ENCODE measurements at places on chromosomes 4 and X. TPM values are rescaled to one million over a fixed set of nuclear protein-coding genes. Genes with fewer than 3 reads are reported as not detected.

- no peak for DNase-seq
Measured at GRCh38 chrX:1150569-1151347, 61.7 kb downstream of the CRLF2 start.

DNA sequence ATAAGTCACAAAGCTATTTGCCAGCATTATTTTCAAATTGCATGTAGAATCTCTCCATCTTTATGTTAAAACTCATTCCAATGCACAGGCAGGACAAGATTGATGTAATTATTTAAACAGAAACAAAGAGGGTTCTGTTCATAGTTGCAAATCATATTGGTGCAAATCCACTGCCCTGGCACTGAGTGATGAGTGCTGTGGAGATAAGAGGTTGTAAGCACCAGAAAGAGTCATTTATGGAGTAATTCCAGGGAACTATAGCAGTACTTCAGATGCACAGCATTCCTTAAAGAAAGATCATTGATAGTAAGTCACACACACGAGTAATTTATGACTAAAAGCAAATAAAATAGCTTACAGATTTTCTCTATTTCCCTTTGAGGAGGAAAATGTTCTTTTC is 337.7 kb upstream of the CTSO start:
- no peak for DNase-seq

The RADX gene
- total RNA-seq = 1.1 TPM

The RENBP gene
- total RNA-seq = 17.0 TPM

DNA sequence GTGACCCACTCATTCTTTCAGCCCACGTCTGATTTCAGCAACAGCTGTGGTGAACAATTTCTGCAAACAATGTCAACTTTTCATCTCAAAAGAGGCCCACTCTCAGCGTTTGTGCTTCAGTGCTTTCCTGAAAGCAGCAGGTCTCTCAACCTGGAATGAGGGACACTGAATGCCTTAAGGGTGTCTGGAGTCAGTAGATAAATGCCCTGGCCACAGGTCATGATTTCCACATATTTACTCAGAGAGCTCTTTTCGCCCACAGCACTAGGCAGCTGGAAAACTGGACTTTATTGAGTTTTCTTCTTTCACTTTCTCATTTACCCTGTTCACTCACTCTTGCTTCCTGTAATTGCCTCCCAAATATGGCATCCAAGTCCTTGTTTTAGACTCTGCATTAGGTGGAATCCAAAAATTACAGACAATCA is 52.8 kb downstream of the NPFFR2 start:
- DNase-seq = no peak

The FRYL gene
- total RNA-seq = 38.2 TPM
